NCI-H510A treated with DMSO at 0.1 percent for 48 hours (cell line): ENCODE measurements at places on chromosomes 7 and 10.

DNA sequence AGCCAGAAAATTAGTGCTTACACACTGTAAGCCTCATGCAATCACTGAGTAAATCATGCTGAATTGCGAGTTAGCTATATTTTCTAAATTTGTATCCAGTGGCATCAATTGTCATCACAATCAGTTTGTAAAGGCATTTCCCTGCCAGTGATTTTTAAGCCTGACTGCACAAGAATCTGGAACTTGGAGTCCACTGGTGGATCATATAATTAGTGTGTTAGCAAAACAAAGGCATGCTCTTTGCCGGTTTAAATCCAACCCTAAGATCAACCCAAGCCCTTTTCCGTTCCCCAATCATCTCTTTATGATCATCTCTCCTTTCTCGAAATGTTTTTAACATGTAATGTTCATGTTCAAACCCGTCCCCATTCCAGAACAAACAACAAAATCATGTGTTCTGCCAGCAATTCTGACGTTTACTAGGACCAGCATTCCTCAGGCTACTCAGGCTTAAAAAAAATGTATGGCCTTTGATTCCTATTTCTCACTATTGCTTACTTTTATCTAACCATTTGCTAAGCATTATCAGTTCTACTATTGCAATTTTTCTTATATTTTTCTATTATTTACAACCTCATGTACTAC lies 649.2 kb downstream of the SORCS1 start:
- DNase-seq = no peak

DNA sequence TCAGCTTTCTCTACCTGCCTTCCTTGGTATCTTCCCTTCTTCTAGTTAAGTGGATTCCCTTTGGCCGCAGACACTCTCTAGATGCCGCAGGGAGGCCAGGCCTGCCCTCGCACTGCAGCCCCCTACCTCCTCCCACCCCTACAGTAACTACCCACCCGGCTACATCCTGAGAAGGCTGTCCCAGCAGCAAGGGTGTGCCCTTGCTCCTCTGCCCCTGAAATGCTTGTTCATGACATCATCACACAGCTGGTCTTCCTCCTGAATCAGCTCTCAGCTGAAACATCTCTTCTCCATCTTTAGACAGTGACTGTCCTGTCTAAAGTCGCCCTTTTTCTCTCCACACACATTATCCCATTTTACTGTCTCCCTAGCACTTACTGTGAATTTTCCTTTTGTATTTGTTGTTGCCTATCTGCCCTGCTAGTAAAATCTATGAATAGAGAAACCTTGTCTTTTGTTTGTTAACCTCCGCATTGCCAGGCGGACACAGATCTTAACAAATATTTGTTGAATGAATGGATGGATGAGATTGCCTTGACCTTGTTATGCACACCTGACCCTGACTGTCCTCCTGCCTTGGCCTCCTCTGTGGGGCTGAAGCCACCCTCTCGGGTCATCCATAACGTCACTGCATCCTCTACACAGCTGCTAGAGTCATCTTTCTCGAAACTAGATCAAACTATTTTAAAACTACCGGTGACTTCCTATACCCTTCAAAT lies 108.9 kb upstream of the GATA3 start:
- DNase-seq = no peak

- DNase-seq = no peak
These were observed 166.0 kb downstream of the RNF216 start for GRCh38 chr7:5615190-5616070.

GRCh38 chr10:58567652-58568051 lies 55.0 kb downstream of the BICC1 start:
- no peak for DNase-seq

DNA sequence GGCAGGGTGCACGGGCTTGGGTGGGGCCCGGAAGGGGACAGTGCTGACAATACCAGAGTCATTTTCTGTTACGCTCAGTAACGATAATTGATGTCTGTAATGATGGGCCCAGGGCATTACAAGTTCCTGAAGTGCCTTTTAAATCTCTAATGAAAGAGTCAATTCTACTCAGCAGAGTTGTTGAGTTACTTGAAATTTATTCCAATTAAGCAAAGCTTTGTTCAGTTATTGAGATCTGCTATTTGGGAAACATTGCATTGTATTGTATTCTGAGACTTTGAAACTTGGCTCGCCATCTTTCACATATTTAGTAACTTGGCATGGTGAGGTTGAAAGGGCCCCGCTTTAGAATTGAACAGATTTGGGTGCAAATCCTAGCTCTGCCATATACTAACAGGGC lies 34.7 kb downstream of the MINDY4 start:
- DNase-seq = no peak

- DNase-seq = no peak
These were observed 27.1 kb upstream of the ZFAND2A start for GRCh38 chr7:1187127-1187526.

GRCh38 chr10:5943536-5943935 lies 33.8 kb downstream of the IL15RA start:
- DNase-seq = no peak

- DNase-seq = no peak
These were observed 5.3 kb downstream of the COL1A2 start for GRCh38 chr7:94400022-94400421.

DNA sequence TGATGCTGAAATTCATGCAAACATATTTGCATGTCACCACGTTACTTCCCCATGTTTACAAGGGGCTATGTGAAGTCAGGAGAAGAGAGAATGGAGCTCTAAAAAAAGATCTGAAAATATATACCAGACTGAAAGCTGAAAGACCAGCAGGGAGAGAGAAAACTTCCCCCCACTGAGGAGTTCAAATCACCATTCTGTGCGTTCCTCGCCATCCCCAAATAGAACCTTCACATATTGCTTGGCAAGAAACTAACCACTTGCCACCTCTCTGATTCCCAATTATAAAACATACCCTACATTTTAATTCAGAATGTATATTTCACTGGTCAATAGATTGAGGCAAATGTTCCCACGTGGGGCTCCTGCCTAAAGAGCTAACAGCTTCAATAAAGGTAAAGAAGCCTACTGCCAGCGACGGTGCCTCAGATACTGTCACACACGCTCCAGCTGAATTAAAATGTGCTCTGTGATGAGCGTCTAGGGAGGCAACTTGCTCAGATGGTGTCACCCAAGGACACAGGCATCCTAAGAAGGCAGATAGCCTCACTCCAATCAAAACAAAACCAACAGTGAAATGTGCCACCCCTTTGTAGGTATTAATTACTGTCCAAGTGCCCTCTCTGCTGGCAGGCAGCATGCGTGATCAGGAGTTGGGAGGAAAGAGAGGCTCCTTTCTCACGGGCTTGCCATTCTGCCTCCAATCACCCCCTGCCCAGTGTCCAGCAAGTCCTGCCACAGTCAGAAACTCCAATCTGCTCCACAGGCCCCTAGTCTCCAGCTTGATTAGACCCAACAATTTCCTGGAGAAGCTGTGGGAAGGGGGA lies 298.2 kb downstream of the GRID1 start:
- peak; percentile 28 for DNase-seq

GRCh38 chr10:77602231-77602912 lies 35.2 kb downstream of the KCNMA1 start:
- DNase-seq = no peak

GRCh38 chr10:122208571-122209430 lies 62.3 kb upstream of the BTBD16 start:
- DNase-seq = peak; percentile 79

- DNase-seq = no peak
These were observed 260.9 kb downstream of the ADARB2 start for GRCh38 chr10:1476455-1476803.

DNA sequence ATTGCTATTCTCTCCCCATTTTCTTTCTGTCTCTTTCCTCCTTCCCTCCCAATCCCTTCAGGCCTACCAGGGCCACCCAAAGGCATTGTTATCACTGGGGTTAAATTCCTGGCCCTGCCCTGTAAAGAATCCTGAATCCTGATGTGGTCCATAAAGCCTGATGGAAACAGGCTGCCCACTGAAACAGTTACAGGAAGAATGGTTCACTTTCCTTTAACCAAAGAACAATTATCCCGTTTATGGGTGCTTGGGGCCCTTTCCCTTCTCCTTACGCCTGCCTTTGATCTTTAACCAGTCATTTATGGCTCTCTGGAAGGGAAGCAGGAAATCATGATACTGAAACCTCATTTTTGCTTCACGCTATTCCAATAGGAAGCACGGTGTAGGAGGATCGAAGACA lies 273.1 kb upstream of the NEBL start:
- no peak for DNase-seq

GRCh38 chr10:126147866-126148587 lies 240.2 kb downstream of the ADAM12 start:
- DNase-seq = no peak

DNA sequence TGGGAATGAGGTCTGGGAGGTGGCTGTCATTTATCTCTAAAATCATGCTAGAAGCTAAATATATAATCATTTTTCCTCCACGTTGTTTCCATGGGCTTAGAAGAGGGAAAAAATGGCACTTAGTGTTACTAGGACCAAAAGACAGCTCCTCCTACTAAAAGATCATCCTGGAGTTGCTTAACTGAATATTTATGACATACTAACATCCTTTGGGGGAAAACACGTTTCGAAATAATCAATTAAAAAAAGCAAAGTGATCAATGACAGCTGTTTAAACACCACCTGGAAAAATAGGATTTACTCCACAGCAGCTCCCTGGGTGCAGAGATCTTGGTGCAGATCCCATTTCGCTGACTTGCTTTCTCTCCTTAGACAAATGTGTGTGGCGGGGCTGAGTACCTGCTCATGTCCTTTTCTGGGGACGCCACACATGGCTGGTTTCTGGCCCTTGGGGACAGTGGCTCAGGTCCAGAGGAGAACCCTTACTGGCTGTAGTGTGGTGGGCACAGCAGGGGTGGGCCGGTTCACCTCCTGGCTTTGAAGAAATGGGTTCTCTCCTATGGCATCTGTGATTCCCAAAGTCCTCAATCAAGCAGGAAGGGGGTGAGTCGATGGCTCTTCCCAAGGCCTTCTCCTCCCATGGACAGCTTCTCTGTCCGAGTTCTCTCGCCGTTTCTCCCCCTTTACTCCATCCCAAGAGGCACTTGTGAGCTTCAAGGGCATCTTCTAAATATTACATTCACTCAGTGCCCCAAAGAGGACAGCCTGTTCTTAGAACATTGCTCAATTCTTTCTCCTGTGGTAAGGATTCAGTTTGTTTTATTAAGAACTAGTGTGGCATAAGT lies 156.4 kb upstream of the KLF14 start:
- no peak for DNase-seq

DNA sequence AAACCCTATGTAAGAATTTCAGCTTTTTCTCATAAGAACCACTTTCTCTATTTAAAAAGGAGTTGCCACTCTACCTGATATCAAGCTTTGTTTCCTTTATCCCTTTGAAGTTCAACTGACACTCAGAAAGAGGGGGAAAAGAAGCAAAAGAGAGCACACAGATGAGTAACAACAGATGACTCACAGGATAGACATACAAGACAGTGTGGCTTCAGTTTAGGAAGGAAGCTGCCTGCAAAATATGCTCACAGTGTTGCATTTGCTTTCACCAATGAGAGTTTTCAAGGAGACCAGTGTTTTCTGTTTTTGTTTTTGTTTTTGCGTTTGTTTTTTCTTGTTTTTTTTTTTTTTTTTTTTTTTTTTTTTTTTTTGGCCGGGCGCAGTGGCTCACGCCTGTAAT lies 1181.6 kb downstream of the DNAJB9 start:
- no peak for DNase-seq

- no peak for DNase-seq
These were observed 319.3 kb downstream of the INHBA start for GRCh38 chr7:41383596-41383995.

- no peak for DNase-seq
These were observed 72.3 kb upstream of the STEAP1B start for GRCh38 chr7:22572292-22572691.

DNA sequence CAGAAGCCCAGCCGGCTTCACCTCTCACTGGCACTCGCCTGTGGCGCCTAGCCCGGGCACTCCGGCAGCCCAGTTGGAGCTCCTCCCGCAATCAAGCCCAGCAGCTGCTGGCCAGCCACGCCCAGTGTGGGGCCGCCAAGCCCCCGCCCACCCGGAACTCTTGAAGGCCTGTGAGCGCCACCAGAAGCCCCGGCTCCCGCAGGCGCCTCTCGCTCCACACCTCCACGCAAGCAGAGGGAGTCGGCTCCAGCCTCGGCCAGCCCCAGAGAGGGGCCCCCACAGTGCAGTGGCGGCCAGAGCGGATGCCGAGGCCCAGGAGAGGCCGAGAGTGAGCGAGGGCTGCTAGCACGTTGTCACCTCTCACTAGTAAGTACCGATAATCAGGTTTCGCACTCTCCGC lies 240.7 kb downstream of the TFEC start:
- no peak for DNase-seq

- no peak for DNase-seq
These were observed 486.0 kb upstream of the GALNT17 start for GRCh38 chr7:70645876-70646351.

DNA sequence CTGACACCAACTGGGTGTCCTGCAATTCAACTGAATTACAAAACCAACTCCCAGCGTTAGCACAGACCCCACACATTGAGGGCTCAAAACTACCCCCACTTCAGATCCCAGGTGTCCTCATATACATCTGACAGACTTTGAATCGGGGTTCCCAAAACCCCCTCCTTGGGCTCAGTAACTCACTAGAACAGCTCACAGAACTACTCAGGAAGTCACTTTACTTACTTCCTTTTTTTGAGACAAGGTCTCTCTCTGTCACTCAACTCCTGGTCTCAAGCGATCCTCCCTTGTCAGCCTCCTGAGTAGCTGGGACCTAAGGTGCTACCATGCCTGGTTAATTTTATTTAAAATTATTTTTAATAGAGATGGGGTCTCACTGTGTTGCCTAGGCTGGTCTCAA lies 456.0 kb downstream of the SDK1 start:
- no peak for DNase-seq

DNA sequence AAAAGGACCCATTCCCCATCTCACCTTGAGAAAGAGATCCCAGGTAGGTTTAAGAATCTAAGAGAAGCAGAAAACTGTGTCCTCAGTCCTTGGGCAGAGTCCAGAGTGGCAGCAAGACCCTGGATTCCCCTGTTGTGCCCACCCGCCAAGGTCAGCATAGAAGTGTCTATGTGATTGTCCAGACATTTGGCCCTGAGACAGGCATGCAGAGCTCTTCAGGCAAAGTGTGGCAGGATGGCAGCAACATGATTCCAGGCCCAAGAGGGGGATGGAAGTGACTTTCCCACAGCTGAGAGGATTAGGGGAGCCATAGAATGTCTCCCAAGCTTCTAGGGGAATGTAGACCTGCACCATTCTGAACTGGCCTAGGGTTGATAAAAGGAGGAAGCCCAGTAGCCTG lies 39.1 kb upstream of the OPALIN start:
- no peak for DNase-seq

DNA sequence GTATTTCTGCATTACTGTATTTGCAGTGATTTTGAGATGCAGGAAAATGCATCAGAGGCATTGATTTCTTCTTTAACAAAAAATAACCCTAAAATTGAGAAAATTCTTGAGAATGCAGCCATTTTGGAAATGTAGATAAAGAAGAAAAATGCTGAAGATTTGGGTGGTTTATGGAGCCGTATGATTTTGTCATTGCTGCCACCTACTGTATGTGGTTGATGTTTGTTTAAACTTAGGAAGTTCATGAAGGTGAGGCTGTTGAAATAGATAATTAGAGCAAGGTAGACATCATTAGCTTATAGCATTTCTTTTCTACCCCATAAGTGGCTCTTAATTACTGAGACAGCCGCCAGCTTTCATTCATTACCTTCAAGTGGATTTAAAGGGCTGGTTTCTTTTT lies 92.1 kb upstream of the SAMD8 start:
- peak; percentile 25 for DNase-seq
